ENCODE measurements at places on chromosomes 13 and 19.

- no peak for DNase-seq
Observed at GRCh38 chr19:38971672-38972071, 3.9 kb downstream of the FBXO17 start.

- no peak for DNase-seq
Observed at GRCh38 chr19:4585556-4585955, 26.1 kb upstream of the SEMA6B start.

- no peak for DNase-seq
Observed at GRCh38 chr13:38990693-38991092, at the start of gene STOML3. Gene STOML3 (minus strand): TSS chr13:38990831. CDS start chr13:38990721, 110 bp downstream.

- no peak for DNase-seq
Observed at GRCh38 chr13:25802579-25802978, 249.2 kb downstream of the SHISA2 start.

DNA sequence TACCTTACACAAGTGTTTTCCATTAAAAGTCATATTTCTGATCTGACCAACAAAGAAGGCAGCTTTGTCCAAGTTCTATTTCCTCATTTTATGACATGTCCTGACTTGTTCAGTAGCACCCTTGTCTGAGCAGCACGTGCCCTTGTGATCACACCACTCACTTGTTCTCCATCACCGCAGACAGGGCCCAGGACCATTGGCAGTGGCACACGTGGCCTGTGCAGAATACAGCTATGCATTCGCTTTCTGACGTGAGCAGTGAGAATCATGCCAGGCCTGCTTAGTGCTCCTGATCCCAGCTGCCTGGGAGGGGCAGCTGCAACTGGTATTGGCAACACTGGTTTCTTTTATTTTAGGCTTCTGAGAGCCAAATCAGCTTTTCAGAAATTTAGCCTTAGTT lies 134.2 kb downstream of the FRY start:
- no peak for DNase-seq

GRCh38 chr19:5890099-5890498 lies 13.5 kb downstream of the NDUFA11 start:
- no peak for DNase-seq

DNA sequence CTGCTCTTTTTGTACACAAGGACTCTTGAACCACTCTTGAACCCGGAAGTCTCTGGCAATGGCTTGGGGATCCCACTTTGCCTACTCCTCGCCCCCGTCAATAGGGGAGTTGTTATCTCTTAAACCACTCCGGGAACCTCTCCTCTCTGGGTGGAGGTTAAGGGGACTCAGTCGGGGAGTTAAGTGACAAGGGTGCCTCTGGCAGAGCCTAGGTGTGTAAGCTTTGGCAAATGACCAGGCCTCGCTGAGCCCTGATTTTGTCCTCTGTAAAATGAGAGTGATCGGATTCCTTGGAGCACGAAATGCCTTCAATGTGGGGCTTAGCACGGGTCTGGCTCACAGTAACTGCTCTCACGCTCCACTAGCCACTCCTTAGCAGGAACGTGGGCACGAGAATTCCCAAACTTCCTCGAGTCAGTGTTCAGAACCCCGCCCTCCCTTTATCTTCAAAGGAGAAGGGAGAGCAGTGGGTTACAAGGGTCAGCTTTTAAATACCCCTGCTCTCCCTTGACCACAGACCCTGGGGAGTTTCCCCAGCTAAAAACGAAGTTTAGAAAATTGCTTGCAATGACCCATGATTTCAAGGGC lies 193.3 kb downstream of the KATNAL1 start:
- no peak for DNase-seq

DNA sequence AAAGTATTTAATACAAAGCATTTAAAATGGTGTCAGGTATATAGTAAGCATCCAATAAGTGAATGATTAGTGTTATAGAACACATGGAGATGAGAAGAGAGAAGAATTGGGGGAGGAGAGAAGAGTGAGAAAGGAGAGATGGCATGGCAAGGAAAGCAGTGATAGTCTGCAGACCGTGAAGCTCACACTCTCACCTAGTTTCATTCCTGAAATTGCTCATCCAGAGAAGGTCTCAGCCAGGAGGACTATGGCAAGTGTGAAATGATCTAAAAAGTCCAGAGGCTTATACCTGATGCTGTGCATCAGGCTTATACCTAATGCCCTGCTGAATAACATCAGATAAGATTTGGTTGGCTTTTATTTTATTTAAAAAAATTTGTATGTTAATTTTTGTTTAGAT lies 351.6 kb upstream of the KLF12 start:
- DNase-seq, result no peak

DNA sequence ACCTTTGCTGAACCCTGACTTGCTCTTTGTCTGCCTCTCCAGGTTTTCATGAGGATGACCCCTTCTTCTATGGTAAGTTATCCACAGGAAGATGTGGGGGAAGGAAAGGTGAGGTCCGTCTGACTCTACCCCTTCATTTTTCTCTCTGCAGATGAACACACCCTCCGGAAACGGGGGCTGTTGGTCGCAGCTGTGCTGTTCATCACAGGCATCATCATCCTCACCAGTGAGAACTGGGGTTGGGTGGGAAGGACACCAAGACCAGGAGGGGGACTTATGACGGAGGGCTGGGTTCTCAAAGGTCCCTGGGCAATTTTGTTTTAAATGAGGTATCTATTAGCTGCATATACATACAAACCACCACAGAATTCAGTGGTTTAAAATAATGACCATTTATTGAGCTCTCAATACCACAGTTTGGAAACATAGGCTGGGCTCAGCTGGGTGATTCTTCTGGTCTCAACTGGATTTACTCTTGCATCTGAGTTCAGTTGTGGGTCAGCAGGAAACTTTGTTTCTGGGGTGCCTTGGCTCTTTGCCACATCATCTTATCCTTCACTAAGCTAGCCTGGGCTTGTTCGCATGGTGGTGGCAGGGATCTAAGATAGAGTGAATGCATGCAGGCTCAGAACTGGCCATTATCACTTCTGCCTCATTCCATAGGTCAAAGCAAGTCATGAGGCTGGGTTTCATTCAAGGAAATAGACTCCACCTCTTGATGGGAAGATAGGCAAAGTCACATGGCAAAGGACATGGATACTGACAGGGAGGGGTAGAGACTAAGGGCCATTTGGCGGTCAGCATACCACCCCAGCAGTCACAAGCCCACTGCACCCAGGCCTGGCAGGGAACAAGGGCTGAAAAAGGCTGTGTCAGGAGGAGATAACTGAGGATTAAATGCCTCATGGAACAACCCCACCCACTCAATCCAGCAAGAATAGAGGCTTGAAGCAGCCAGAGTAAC lies 11.8 kb downstream of the FXYD5 start:
- DNase-seq, result no peak

- DNase-seq, result no peak
Observed at GRCh38 chr13:20148501-20149183, 12.2 kb downstream of the GJA3 start.

- DNase-seq, result no peak
Observed at GRCh38 chr19:18480006-18480691, 41.7 kb downstream of the ELL start.

- DNase-seq, result no peak
Observed at GRCh38 chr19:50777830-50778303, 7.6 kb downstream of the GPR32 start.

- no peak for DNase-seq
Observed at GRCh38 chr19:33401683-33402420, 28.3 kb downstream of the CEBPG start.

GRCh38 chr19:56619121-56619520 lies 23.8 kb upstream of the SMIM17 start:
- DNase-seq, result no peak

DNA sequence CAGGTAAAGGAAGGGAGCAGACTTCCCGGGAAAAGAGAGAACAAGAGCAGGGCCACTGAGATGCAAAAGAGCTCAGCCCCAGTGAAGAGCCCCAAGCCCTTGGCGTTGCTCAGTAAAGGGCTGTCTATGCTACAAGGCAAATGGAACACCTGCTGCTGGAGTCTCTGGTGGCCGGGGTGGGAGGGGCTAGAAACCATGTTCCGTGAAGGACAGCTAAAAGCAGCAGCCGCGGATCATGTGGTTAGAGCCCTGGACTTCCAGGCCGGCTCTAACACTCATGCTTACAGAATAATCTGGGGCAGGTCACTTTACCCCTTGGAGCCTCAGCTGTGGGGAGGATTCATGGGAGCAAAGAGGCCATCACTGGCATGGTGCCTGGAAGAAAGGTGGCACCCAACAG lies 17.8 kb downstream of the POU2F2 start:
- DNase-seq, result no peak

GRCh38 chr13:66513728-66514127 lies 716.4 kb downstream of the PCDH9 start:
- DNase-seq, result peak; percentile 33

DNA sequence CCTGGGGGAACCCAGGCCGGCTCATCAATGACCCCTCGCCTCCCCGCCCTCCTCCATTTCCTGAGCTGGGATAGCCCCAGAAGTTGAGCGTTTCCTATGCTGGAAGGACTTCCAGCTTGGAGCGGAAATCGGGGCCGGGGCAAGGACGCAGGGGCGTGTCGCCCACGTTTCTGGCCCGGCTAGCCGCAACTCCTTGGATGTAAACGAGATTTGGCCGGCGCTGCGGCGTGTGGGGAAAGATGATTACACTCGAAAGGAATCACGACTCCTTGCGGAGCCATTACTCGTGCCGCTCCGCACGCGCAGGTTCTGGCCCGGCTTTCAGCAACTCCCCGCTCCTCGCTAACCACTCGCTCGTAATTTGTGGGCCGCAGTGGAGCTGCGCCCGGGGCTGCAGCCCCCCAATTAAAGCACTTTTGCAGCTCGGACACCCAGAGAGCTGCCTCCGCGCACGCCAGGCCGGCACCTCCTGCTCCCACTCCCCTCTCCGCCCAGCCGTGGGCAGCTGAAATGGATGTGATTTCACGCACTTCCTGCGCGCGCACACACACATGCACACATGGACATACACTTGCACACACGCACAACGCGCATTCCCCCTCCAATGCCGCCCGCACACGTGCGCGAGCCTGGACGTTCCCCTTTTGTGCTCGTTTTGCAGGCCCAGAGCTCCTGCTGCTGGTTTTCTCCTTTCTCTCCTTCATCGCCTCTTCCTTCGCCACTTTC lies 15.7 kb downstream of the ZIC5 start:
- DNase-seq, result peak; percentile 15

- DNase-seq, result no peak
Observed at GRCh38 chr13:76527041-76527440, 359.2 kb downstream of the KCTD12 start.

DNA sequence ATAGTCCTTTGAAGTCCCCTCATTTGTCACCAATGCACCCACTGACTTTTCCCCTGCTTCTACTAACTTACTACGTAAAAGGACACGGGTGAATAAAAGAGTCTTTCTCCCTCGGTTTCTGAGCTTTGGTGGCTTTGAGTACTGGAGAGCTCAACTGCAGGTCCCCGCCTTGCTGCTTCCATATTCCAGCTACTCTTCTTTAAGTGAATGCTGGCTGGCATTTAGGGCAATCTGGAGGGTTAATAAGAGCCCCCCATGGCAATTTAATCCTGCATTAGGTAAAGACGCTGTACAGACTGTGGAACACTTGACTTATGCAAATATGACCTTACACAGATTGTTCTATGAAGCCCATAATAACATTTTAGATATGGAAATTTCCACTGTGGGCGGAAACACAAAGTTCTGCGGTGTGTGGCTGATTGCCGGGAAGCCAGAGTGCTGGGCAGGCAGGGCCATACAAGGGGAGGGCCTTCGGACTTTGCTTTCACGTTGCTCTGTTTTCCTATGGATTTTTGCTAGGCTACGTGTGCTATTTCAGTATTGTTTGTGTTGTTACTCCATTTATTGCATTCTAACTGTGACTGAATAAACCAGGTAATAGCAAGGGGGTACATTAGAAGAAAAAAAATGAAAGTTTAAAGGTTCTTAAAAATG lies 97.5 kb downstream of the SLC10A2 start:
- no peak for DNase-seq

- DNase-seq, result no peak
Observed at GRCh38 chr13:26983543-26984320, 187.9 kb downstream of the USP12 start.

DNA sequence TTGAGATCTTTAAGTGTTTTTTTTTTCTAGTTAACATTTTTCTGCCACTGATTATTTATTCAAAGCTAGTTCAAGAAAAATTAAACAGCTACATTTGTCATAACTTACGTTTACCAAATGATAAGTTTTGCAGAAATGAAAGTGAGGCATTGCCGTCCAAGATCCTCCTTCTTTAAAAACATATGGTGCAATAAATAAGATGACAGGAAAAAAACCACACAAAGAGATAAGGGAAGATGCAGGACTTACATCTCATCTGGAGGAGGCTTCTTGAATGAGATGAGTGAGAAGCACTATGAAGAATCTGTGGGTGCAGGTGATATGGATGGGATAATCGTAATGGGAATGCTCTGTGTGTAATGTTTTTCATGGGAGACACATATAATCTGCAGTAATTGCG lies 12.4 kb downstream of the TNFSF13B start:
- no peak for DNase-seq

DNA sequence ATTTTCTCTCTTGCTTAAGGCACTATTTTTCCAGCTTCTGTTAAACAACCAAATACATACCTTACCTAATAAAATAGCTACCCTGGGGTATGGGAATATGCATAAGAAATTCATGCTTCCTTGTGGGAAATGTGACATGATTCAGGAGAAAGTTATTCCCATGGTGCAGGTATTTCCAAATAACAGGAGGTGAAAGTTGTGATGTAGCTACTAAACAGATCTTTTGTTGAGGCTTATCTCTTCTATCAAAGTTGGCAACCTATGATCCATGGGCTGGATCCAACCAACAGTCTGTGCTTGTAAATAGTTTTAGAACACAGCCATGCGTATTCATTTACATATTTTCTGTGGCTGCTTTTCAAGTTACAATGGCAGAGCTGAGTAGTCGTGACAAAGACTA lies 177.8 kb upstream of the NBEA start:
- no peak for DNase-seq

All from fibroblast of skin of left biceps (primary cell).